Dermis blood vessel endothelial cell (primary cell): ENCODE measurements at places on chromosomes 4 and X. TPM values are rescaled to one million over a fixed set of nuclear protein-coding genes. Genes with fewer than 3 reads are reported as not detected.
A peak's percentile ranks its signal among the peaks of the same experiment; 100 is the strongest.

The ASB12 gene
- not detected in 2 replicates for total RNA-seq

DNA sequence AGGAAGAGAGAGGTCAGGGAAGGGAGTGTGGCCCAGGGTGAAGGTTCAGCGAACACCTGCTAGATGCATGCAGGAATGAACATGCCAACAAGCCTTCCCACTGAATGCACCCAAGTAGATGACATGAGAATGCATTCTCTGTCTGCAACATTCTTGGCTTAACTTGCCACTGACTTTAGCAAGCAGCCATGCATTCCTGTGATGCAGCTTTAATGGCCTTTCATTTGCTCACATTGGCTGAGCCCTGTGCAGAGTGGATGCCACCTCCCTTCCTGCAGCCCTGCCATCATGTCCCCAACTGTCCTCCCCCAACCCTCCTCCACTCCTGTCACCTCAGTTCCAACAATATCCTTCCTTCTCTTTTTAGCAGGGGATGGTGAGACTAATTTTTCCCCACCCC, 25.3 kb upstream of the MTNR1A start:
- DNase-seq: no peak

The NAP1L5 gene
- 2.7 and 5.6 TPM in 2 replicates for total RNA-seq

- DNase-seq: no peak
Measured at GRCh38 chrX:121323337-121323736, 275.9 kb downstream of the GLUD2 start.

The ATP2B3 gene
- under 0.01 TPM in 1 of 2 replicates, not detected in the other for total RNA-seq

GRCh38 chrX:110213183-110213582, 104.7 kb downstream of the AMMECR1 start:
- no peak for DNase-seq

DNA sequence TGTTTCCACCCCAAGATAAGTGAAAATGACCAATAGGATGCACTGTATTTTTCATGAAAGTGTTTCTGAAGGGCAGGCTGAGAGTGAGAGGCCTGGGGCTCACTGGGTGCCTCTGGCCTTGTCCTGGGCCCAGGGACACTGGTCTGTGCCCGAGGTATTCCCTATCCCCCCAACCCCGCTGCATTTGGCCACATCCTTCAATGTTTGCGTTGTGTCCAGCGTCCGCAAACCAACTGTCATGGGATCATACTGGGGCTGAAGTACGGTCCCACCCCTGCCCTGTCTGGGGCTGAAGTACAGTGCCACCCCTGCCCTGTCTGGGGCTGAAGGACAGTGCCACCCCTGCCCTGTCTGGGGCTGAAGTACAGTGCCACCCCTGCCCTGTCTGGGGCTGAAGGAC, 22.0 kb upstream of the MSANTD1 start:
- no peak for DNase-seq

- DNase-seq: peak; percentile 43
Measured at GRCh38 chrX:39418254-39418704, 617.0 kb downstream of the MID1IP1 start.

DNA sequence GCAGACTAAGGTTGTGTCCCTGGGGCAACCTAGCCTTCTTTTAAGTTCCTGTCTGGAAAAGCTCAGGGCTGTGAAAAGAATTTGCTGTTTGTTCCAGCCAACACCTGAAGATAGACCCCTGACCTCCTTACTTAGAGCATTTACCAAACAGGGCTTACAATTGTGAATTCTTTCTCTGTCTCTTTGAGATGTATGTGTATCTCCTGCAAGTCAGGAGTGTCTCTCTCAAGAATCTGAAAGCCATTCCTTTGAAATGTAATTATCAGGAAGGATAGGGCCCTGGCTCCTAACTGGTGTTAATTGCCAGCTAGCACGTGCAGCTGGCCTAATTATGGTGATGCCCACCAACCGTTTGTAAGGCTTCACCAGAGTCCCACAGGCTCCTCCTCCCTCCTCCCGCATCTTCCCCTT, 18.2 kb downstream of the CCNG2 start:
- DNase-seq: no peak

DNA sequence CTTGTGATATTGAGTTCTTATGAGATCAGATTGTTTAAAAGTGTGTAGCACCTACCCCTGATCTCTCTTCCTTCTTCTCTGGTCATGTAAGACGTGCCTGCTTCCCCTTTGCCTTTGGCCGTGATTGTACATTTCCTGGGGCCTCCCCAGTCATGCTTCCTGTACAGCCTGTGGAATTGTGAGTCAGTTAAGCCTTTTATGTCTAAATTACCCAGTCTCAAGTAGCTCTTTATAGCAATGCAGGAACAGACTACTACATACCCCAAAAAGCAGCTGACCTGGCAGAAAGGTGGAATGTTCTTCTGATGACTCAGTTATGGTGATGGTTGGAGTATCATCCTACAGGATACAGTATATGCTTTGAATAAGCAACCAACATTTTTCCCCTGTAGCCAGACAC, 11.4 kb upstream of the MCUB start:
- peak; percentile 98 for DNase-seq

The TMEM150C gene
- 6.0 and 19.1 TPM in 2 replicates for total RNA-seq

The CD38 gene
- 9.4 and 22.0 TPM in 2 replicates for total RNA-seq

The PRRG1 gene
- total RNA-seq: 32.0 and 37.4 TPM in 2 replicates

- no peak for DNase-seq
Measured at GRCh38 chr4:97367878-97368277, 775.4 kb downstream of the STPG2 start.

The MEPE gene
- total RNA-seq: not detected in 2 replicates

GRCh38 chr4:41024556-41025491, 189.5 kb downstream of the APBB2 start:
- DNase-seq: peak; percentile 26

The MAD2L1 gene
- total RNA-seq: 6.8 and 24.2 TPM in 2 replicates

- DNase-seq: peak; percentile 98
Measured at GRCh38 chr4:147578051-147578476, 39.1 kb upstream of the TMEM184C start.

- DNase-seq: no peak
Measured at GRCh38 chr4:184136525-184136924, 81.1 kb downstream of the ENPP6 start.

The SPINK2 gene
- not detected in 2 replicates for total RNA-seq

DNA sequence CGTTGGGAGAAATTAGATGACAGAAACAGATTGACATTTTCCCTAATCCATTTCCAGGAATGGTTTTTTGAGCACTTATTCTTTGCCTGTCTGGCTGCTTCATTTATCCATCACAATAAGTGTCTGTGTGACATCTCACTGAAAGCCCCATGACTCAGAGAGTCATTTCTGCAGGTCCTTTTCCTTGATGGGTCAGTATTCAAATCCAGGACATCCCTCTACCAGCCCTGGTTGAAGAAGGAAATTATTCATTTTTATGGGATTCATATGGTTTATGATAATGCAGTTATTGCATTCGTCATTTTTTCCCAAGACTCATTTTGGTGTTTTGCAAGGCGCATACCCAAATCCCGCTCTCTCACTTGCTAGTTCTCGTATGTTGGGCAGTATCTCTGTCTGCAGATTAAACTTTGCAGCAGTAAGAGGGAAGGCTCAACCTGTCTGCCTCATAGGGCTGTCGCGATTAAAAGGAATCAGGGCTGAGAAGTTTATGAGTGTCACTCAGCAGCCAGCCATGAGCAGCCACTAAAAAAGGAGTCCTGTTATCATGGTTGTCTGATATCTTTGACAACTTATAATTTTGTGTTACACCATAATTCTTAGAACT, 44.0 kb downstream of the GYG2 start:
- no peak for DNase-seq

The NOA1 gene
- total RNA-seq: 22.6 and 29.2 TPM in 2 replicates

DNA sequence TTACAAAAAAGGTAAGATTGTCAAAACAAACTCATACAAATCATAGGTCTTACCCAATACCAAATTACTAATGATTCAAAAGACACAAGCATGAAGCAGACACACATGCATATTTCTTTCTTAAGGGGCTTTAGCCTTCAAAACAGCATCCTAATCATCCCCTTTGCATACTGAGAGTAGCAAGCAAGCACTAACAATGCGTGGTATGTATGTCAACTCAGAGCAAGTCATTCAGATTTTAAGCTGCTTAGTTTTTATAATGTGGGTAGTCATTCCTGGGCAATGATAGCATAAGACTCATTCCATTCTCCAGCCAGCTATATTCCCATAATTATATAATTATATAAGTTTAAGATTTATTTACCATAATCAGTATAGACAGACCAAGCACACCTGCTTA, 219.6 kb downstream of the DKK2 start:
- no peak for DNase-seq

DNA sequence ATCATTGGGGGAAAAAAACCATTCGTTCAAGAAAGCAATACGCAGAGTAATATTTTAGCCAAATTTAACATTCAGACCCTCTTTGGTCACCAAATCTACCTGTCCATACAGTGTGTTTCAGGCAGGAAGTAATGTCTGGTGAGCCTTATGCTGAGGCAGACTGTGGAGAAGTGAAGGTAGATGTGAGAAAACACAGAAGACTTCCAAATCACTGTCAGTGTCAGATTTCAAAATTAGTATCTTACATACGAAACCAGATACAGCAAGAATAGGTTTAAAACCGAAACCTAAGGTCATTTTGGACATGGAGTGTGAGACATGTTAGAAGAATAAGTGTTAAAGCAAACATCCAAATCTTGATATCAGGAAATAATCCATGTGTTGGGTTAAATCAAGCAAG, 664.5 kb upstream of the HTR2C start:
- no peak for DNase-seq

DNA sequence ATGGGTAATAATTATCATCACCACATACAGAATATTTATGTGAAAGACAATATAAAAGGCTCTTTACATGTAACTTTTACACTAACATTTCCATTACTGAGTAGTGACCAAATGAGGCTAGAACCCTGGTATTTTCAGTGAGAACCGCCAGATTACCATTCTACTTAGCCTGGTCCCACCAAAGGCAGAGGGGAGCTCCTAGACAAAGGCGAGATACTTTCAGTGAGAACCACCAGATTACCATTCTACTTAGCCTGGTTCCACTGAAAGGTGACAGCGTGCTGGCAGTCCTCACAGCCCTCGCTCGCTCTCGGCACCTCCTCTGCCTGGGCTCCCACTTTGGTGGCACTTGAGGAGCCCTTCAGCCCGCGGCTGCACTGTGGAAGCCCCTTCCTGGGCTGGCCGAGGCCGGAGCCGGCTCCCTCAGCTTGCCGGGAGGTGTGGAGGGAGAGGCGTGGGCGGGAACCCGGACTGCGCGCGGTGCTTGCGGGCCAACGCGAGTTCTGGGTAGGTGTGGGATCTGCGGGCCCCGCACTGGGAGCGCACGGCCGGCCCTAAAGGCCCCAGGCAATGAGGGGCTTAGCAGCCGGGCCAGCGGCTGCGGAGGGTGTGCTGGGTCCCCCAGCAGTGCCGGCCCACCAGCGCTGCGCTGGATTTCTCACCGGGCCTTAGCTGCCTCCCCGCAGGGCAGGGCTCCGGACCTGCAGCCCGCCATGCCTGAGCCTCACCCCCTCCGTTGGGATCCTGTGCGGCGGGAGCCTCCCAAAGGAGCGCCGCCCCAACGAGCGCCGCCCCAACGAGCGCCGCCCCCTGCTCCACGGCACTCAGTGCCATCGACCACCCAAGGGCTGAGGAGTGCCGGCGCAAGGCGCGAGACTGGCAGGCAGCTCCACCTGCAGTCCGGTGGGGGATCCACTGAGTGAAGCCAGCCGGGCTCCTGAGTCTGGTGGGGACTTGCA, 1276.1 kb downstream of the PCDH7 start:
- no peak for DNase-seq

DNA sequence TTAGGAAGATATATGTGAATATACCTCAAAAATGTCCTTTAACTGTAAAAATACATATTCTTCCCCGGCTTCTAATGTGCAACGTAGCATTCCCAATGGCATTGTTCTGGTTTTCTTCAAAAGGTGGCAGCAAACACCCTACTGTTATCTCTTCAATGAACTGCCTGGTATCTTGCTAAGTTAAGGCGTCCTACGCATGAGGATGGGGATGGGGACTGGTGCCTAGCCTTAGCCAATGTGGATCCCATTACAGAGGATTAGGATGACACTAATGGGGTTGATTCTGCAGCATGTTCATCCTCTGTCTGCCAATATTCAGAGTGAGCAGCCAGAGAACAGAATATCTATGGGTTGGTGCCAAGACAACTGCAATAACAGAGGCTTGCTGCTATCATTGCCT, 334.9 kb upstream of the ADGRL3 start:
- DNase-seq: no peak

- DNase-seq: no peak
Measured at GRCh38 chrX:38960137-38960536, 158.9 kb downstream of the MID1IP1 start.

DNA sequence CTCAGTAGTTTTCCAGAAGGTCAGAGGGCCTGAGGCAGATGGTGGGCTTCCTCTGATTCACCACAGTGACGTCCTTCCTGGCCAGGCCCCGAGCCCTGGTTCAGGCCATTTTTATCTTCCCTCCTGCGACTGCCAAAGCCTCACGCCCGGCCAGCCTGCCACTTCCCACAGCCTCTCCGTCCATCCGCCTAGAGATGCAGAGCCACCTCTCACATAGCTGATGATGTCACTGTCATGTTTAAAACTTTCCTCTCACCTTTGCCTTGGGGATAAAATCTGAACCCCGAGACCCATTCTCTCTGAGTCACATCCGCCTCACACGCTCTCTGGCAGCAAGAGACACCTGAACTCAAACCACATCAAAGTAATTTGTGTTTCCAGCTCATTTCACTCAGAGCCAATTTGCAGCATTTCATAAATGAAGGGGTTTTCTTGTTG, 175.3 kb downstream of the QDPR start:
- peak; percentile 97 for DNase-seq

The F9 gene
- not detected in 2 replicates for total RNA-seq

GRCh38 chr4:152369902-152370295, 166.0 kb downstream of the FBXW7 start:
- peak; percentile 33 for DNase-seq

The USP17L11 gene
- total RNA-seq: not detected in 2 replicates

The JAKMIP1 gene
- not detected in 2 replicates for total RNA-seq

The NOX1 gene
- total RNA-seq: not detected in 2 replicates

DNA sequence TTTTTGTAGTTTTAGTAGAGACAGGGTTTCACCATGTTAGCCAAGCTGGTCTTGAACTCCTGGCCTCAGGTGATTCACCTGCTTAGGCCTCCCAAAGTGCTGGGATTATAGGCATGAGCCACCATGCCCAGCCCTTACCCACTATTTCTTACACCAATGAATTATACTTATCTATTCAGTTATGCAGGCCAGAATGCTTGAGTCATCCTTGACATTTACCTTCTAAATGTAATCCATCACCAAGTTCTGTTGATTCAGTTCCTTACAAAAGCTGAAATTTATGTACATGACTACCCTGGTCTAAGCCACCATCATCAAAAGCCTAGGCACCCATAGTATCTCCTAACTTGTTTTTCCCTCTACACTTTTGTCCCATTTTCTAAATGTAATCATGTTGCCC, 585.7 kb downstream of the IL15 start:
- no peak for DNase-seq

GRCh38 chr4:109005523-109005922, 242.7 kb upstream of the ETNPPL start:
- peak; percentile 28 for DNase-seq

- DNase-seq: no peak
Measured at GRCh38 chr4:139247241-139247640, 32.8 kb downstream of the MGARP start.
